ENCODE measurements at places on chromosomes 7 and 10.

DNA sequence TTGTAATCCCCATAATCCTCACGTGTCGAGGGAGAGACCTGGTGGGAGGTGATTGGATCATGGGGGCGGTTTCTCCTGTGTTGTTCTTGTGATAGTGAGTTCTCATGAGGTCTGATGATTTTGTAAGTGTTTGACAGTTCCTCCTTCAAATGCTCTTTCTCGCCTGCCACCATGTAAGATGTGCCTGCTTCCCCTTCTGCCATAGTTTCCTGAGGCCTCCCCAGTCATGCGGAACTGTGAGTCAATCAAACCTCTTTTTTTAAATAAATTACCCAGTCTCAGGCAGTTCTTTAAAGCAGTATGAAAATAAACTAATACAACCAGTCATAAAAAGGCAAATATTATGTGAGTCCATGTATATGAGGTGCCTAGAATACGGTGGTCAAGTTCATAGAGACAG lies 87.5 kb downstream of the FRMD4A start:
- no peak for DNase-seq

- no peak for DNase-seq
Observed at GRCh38 chr10:14087566-14087965, 243.2 kb downstream of the FRMD4A start.

GRCh38 chr7:92790992-92791391 lies 45.4 kb downstream of the CDK6 start:
- no peak for DNase-seq

- DNase-seq, result no peak
Observed at GRCh38 chr7:57375783-57376182, 74.2 kb upstream of the ZNF716 start.

DNA sequence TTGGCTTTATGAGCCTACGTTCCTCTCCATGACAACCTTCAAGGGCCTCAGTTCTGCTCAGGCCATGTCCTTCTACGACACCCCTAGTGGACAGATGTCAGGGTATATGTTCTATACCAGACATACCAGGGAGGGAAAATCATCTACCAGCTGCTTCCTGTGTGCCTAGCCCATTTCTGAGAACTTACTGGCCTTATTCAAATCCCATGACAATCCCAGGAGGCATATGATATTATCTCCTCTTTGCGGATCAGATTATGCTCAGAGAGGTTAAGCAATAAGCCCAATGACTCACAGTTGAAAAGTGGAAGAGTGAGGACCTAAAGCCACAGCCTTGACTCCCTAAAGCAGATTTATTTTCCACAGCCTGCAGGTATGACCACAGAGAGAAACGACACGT lies 139.3 kb downstream of the GLI3 start:
- DNase-seq, result no peak

Data from stimulated activated CD4-positive, alpha-beta T cell treated with anti-CD3 and anti-CD28 coated beads, TNF-alpha, amount 100 ng/mL, for 4 hours (primary cell).